CD4-positive, alpha-beta T cell treated with Interferon alpha-2 for 1 hour (primary cell): ENCODE measurements at places on chromosomes 11 and 22.

- no peak for DNase-seq
Measured at GRCh38 chr11:28582506-28582905, 474.3 kb downstream of the METTL15 start.

DNA sequence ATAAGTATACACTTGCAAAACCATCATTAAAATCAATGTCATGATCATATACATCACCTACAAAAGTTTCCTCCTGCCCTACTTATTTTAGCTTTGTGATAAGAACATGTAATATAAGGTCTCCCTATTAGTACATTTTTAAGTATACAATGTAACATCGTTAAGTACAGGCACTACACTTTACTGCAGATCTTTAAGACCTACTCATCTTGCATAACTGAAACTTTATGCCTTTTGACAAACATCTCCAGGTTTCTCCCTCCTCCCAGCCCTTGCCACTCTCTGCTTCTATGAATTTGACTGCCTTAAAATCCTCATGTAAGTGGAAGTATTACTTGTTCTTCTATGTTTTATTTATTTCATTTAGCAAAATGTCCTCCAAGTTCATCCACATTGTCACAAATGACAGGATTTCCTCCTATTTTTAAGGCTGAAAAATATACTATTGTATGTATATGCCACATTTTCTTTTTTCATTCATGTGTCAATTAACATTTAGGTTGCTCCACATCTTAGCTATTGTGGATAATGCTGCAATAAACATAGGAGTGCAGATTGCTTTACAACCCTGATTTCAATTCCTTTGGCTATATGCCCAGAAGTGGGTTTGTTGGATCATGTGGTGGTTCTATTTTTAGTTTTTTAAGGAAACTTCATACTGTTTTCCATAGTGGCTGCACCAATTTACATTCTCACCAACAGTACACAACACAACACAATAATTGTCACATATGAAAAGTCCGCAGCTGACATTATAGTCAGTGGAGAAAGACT is 471.1 kb upstream of the ANO3 start:
- DNase-seq, result no peak

- DNase-seq, result peak; percentile 10
Measured at GRCh38 chr11:75873417-75874221, 58.6 kb downstream of the UVRAG start.

- DNase-seq, result no peak
Measured at GRCh38 chr11:120858740-120859139, 165.2 kb upstream of the TBCEL start.

DNA sequence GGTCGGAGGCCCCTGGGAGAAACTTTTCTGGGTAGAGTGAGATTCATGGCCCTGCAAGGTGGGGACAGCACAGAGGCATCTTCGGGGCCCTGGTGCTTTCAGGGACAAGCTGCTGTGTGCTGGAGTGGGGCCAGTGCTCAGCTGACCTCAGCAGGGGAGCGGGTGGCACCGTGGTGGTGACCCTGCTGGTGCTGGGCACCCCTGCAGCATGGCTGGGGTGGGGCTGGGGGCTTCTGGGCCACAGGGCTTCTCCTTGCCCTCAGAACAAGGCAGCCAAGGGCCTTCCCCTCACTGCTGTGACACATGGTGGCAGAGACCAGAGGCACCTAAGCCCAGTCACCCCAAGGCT is 24.9 kb upstream of the GNB1L start:
- DNase-seq, result no peak
